ENCODE measurements at places on chromosomes 12 and 14.

- DNase-seq = no peak
Measured at GRCh38 chr12:45833401-45833800, 103.9 kb downstream of the ARID2 start.

GRCh38 chr12:44847403-44847802 lies 28.7 kb downstream of the NELL2 start:
- DNase-seq = no peak

DNA sequence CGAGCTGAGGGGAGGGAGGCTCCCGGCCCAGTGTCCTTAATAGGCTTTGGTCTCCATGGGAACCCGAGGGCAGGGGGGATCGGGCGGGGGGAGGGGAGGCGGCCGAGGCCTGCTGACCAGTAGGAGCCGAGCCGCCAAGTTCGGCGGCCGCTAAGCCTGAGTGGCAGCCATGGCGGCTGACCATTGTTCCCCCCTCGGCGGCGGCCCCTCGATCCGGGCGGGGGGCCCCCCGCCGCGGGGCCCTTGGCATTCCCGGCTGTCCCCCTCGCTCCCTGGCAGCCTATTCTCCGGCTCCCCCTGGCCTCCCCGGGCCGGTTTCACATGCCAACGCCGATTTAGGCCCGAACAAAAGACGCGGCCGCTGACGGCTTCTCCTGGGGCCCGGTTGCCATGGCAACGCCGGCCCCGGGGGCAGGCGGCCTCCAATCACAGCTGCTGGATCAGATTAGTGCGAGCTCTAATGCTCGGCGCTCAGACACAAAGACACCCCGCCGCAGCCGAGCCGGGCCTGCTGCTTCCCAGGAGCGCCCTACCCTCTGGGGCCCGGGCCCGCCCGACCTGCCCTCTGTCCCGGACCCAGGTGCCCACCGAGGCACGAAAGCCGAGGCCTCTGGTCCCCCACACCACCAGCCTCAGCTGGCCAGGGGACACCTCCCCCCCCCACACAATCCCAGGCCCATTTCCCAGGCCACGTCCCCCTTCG lies 7.3 kb downstream of the MSI1 start:
- DNase-seq = no peak

GRCh38 chr12:71218616-71219015 lies 60.8 kb upstream of the TSPAN8 start:
- DNase-seq = no peak

DNA sequence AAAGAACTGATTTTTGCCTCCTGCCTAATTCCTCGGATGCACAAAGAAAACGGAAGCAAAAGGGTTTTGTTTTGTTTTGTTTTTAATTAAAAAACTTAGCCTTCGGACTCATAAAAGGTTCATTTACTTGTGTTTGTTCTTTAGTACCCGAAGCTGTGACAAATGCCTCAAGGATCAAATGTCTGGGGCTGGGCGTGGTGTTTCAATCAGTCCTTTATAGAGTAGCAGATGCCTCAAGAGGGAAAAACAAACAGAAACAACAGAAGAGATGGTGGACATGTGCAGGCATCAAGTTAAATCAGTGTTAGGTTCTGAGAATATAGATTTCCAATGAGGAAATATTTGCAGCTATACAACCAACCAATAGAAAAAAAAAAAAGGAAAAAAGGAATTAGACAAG lies 1.6 kb upstream of the WIF1 start:
- DNase-seq = no peak

DNA sequence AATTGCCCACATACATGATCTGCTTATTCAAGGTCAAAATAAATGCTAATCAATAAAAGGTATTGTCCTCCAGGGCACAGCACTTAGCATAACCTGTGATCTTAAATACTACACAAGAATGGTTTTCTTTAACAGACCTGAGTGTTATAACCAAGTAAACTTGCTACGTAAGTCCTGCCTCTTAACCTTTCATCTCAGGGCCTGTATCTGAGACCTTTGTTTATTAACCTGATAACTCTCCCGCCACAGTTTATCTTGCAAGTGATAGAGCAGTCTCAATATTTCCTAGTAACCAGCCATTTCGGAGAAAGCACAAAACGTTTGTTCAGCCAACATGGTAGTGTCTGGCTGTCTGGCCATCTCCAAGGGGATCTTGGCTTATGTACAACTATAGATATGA lies 88.4 kb downstream of the DUSP6 start:
- no peak for DNase-seq

- DNase-seq = no peak
Measured at GRCh38 chr12:2959192-2959504, at the start of gene TEAD4. TSS of gene TEAD4 (plus strand) at chr12:2959397.

DNA sequence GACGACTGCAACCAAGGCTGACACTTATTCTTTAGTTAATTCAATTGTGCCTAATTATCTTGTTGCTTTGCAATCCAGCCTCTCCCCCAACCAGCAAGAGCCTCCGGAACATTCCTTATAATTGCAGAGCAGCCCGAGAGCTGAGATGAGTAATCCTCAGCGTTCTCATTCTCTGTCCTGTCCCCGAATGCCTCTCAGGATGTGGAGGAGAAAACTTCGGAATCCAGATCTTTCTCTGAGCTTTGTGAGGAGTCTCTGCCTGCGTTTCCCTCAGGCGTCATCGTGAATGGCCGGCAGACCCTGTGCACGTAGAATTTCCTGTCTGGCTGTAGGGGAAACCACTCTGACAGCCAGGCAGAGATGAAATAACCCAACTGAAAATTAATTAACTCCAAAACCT lies 160.5 kb upstream of the DIO3 start:
- DNase-seq = no peak

DNA sequence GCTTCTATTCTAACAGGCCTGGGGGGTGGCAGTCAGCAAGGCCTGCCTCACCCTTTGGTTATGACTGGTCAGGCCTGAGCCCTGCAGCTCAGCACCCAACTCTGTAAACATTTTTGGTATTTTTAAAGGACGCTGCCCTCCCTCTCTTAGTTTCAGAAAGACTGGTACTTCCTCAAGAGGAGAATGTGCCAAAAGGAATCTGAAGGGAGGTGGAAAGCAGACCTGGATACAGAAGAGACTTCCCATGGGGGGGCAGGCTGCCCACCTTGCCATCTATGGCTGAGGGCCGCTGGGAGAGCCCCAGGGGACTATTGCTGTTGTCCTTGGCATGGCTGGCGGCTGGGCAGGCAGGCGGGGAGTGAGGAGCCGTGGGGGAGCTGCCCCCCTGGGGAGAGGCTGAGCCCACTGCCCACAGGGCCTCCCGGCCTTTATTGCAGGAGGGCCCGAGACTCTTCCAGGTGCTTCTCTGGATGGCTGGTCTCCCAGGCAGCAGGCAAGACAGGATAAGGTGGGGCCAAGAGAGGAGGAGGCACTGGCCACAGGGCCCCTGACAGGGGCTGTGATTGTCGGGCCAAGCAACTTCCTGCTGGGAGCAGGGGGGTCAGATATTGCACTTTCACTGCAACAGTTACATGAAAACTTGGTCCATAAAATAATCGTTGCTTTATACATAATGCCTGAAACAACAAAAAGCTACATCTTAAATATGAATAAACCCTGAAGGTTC lies 3.5 kb downstream of the ARL6IP4 start:
- DNase-seq = no peak

- no peak for DNase-seq
Measured at GRCh38 chr12:24084800-24085199, 135.3 kb upstream of the SOX5 start.

- DNase-seq = no peak
Measured at GRCh38 chr12:105317942-105318621, 12.4 kb upstream of the C12orf75 start.

DNA sequence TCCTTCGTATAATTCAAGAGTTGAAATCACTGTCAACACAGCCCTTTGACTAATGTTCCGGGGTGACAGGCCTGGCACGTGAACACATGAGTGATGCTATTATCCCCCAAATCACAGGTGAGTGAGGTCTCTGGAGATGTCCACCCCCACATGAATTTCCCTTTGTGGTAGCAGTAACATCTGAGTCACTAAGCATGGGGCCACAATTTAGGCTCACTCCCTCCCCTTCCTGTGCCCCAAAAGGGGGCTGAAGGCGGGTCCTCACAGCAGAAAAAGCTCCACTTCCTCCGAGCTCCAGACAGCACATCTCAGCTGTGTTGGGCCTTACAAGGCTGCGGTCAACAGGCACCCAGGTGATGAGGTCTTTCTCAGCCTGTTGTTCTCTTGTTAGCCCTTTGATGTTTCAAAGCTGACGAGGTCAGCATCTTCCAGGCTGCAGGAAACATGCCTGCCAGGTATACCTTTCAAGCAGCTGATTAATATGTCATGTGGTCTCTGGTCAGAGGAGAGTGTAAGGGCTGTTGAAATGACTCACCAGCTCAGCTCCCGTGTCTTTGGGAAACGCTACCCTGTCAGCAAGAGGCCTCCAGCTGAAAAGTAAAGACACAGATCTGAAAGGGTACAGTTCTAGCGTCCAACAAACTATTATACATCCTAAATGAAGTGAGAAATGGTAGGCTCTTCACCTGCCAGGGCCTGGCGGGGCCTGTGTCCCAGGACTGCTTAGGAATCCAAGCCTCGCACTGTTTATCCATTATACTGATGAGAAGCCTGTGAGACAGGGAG lies 107.3 kb downstream of the ZFP36L1 start:
- no peak for DNase-seq

- no peak for DNase-seq
Measured at GRCh38 chr14:23160924-23161522, 22.4 kb downstream of the SLC7A8 start.

DNA sequence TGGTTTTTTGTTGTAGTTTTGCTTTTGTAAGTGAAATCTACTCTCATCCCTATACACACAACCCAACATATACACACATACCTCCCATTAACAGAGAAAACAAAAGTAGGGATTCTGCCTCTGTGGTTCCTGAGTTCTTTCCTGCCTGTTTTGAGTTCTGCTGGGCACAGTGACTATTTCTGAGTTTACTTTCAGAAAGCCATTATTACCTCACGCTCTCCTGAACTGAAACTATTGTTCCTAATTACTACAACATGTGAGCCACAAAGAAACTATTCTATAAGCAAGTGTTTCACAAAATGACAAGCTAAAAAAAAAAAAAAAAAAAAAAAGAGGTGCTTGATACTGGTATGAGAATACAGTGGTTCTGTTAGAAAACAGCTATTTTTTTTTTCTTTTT lies 110.9 kb downstream of the ALG10B start:
- DNase-seq = no peak

GRCh38 chr14:61222388-61222787 lies 58.8 kb downstream of the TMEM30B start:
- no peak for DNase-seq

DNA sequence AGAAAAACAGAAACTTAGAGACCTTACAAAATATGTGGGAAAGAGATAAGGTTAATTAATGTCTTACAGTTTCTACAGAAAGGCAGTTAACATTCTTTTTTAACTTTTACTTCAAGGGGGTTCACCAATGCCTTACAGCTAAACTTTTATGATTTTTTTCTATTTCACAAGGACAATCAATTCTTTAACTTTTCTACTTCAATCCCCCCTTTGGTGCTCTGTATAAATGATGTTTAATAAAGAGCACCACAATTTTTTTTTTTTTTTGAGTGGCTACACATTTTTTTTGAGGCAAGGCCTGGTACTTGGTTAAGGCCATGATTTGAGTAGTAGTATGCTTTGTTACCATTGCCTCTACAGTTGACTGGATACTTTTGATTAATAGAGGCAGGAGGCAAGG lies 279.6 kb downstream of the PRKD1 start:
- DNase-seq = no peak

- no peak for DNase-seq
Measured at GRCh38 chr14:86115972-86116371, 586.0 kb downstream of the FLRT2 start.

GRCh38 chr12:29167445-29167844 lies 18.4 kb downstream of the FAR2 start:
- no peak for DNase-seq

- DNase-seq = no peak
Measured at GRCh38 chr12:53166837-53167236, 13.7 kb upstream of the ZNF740 start.

GRCh38 chr14:28157887-28158791 lies 608.4 kb upstream of the FOXG1 start:
- DNase-seq = no peak

- DNase-seq = no peak
Measured at GRCh38 chr14:100955201-100955600, 51.7 kb upstream of the RTL1 start.

- no peak for DNase-seq
Measured at GRCh38 chr14:89955022-89955744, 544 bp upstream of the TDP1 start.

DNA sequence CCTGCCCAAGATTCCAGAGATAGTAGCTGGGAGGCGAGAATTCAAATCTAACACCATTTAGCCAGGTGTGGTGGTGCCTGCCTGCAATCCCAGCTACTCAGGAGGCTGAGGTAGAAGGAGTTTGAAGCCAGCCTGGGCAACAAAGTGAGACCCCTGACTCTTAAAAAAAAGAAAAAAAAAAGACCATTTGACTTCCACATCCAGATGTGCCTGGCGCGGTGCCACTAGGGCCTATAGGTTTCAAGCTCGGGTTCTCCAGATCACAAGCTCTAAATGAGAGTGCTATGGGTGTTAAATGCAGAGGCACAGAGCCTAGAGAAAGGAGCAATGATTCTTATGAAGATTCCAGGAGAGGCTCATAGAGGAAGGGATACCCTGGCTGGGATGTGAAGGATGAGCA lies 22.5 kb downstream of the SYNE3 start:
- no peak for DNase-seq

Measured in CMK (cell line).